ENCODE measurements at places on chromosomes 3 and 15.

DNA sequence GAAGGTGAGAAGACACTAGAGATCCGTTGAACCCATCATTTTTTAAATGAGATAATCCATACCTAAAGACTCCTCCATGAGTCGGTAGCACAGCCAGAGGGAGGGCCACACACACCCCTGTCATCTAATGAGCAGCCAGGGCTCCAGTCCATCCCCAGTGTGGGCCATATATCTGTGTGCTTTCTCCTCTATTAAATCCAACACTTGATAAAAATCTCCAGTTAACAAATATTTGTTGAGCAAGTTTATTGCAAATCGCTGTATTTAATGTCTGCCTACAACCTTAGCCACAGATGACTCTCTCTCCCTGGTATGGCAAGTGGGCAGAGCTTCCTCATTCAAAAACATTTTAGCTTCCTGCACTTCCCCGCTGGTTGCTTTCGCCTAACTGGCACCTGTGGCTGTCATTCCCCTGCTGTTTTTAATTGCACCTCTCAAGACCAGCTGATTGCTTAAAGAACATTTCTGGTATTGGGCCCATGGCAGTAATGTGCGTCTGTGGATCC is 82.8 kb downstream of the SMAD3 start:
- no peak for DNase-seq

DNA sequence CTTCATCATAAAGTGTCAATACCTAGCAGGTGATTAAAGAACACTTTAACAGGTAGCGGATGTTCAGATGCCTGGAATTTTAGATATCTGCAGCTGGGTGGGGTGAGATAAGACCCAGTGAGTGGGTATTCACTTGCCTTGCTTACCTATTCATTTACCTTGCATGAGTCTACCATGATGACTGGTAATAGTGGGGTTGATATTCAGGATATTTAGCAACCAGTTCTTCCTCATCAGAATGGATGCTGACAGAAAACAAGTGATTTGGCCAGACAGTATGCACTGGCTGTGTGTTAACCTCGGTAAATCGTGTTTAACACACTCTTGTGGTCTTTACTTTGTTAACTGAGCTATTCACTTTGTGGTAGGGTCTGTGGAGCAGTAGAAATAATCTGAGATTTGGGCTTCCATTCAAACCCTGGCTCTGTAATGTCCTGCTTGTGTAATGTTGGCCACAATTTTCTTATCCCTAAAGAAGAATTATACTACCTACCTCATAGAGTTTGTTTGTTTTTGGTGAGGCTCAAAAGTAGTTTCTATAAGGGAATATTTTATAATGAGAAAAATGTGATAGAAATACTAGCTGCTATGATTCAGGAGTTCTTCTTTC is 391.9 kb upstream of the TBL1XR1 start:
- DNase-seq = no peak

GRCh38 chr3:64145438-64145837 is 79.8 kb downstream of the PRICKLE2 start:
- DNase-seq = no peak

DNA sequence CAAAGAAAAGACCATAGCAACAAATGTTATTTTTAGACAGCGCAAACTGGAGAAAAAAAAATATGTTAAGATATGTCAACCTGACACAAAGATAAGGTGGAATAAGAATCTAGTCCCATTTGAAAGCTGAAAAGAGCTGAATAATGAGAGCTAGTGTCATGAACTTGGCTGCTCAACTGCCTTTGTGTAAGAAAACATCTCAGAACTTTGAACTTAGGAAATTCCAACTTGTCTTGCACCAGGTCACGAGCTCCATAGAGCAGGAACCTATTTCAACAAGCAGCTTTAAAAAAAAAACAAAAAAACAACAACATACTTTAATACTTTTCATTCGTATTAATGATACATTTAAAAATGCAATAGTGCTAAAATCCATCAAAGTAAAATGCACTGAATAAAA is 79.5 kb downstream of the ZNF280D start:
- no peak for DNase-seq

GRCh38 chr15:51869060-51869421 is 39.6 kb downstream of the TMOD3 start:
- DNase-seq = no peak

Measured in activated naive CD4-positive, alpha-beta T cell treated with anti-CD3 and anti-CD28 coated beads, Interleukin-2, amount 50 U/mL, for 16 hours (primary cell).